ENCODE measurements at places on chromosomes 2 and 18.
A peak's percentile ranks its signal among the peaks of the same experiment; 100 is the strongest.

- DNase-seq: no peak
Measured at GRCh38 chr2:202432776-202433175, 56.6 kb downstream of the BMPR2 start.

DNA sequence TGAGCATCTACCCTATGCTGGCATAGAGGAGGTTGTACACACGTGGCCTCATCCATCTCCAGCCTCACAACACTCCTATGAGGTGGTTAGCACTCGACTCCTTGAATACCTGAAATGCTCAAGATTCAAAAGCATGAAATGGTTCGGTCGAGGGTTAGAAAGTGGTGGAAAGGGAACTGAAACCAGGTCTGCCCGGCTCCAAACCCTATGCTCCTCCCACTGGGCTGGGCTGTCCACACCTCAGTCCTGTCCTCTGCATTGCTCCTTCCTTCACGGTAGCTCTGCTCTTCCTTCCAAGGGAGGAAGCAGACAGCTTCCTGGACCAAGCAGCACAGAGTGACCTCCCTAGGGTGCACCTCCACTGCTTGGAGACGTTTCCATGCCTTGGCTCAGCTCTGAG, 565.2 kb upstream of the ID2 start:
- DNase-seq: no peak

DNA sequence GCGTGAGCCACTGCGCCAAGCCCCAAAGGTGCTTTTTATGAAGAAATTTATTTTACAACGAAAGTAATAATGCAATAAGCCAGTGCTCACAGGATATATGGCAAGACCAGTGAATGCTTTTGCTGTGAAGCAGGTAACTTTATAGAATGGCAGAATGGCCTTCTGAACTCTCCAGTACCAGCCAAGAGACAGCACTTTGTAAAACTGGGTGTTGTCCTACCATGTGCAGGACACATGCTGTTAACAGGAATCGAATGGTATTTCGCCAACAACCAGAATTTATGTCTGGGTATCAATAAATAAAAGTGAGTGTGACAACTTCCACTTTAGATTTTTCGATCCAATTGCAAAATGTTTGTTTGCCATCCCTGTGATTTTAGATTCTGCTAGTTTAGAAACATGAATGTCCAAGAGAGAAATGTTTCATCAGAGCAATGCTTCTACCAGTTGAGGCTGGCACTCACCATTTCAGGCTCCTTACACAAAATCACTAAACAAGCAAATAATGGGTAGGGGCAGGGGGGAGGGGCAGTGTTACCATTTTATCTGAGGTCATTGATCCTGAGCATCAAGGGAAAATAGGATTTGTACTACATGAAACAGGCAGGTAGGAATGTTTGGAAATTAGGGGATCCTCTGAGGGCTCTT, 95.9 kb downstream of the ATL2 start:
- DNase-seq: no peak

- DNase-seq: no peak
Measured at GRCh38 chr2:7829241-7829640, 852.6 kb upstream of the ID2 start.

GRCh38 chr2:55252832-55253231, 16.2 kb downstream of the MTIF2 start:
- DNase-seq: no peak

- DNase-seq: no peak
Measured at GRCh38 chr2:172460780-172461201, 33.4 kb downstream of the ITGA6 start.

GRCh38 chr2:80326214-80326613, 21.7 kb upstream of the LRRTM1 start:
- DNase-seq: no peak

DNA sequence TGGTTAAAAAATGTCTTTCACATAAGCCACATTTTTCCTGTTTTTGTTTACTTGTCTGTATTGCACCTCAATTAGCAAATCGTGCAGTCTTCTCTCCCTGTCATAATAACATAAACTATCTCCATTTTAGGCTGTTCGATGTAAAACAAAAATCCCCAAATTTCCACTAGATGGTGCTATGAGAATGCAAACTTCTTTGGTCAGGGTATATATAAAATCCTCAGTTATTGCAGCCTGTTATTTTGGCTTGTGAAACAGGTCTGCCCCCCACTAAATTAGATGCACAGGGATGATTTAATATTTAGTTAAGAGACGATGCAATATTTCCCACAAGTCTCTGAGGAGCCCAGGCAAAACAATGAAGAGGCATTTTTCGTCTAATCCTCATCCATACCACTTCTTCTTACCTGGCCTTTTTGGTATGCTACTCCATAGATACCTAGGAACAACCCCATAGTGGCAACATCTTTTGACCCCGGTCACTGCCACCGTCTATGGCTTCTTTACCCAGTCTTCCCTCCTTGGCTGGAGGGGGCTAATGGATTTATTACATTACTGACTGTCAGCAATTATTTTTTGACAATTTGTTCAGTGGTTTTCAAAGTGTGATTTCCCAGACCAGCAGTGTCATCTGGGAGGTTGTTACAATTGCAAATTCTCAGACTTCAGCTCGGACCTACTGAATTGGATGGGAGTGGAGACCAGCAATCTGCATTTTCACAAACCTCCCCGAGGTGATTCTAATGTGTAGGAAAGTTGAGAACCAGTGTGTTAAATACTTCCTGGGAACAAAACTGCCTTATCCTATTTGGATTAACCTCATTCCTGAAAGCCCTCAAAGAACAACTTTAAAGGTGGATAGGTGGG, 117.4 kb upstream of the CWC22 start:
- DNase-seq: peak; percentile 7

DNA sequence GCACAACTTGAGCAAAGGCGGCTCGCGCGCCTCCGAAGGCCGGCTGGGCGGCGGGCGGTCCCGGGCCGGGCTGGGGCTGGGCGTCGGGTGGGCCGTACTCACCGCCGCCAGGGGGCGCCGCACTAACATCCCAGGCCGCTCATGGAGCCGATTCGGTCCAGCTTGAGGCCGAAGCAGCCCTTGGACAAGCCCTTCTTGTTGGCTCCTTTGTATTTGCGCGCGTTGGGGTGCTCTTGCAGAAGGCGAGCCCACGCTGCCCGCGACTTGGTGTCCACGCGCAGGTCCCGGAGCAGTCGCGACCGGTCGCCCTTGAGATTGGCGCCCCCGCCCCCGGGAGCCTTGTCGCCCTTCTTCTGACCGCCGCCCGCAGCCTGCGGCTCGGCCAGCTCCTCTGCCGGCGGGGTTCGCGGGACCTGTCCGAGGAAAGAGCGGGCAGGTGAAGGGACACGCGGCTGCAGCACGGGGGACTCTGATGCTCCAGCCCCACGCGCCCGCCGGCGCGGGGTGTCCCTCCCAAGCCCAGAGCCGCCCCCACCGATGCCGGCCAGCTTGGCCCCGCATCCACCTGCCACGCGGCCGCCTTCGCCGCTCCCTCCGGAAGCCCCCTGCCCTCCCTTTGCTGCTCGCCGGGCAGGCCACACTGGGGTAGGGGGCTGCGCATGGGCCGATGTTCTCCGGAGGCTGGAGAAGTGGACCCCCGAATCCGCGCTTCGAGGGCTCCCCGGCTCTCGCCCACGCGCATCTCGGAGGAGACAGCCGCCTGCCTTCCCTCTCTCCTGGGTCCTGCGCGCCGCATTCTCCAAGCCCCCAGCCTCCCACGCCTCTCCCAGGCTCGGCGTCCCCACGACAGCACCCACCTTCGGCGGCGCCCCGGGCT, 655 bp downstream of the NPPC start:
- DNase-seq: peak; percentile 55

GRCh38 chr2:43358410-43359201, 132.2 kb upstream of the ZFP36L2 start:
- DNase-seq: no peak

DNA sequence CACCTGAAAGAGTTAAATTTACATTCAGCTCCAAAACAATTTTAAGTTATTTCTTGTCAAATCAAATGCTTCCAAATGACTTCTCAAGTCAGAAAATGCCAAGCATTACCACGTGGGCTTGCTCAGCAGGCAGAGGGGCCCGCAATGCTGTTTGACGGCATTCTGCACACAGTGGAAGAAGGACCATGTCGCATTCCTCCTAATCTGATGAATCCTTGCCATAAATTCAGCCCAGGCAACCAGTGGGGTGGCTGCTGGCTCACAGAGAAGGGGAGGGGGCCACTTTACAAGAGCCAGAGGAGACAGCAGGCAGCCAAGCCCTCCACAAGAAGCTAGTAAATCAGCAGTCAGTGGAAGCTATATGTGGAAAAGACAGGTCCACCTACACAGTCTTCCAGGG, 56.7 kb downstream of the OSR1 start:
- DNase-seq: no peak

DNA sequence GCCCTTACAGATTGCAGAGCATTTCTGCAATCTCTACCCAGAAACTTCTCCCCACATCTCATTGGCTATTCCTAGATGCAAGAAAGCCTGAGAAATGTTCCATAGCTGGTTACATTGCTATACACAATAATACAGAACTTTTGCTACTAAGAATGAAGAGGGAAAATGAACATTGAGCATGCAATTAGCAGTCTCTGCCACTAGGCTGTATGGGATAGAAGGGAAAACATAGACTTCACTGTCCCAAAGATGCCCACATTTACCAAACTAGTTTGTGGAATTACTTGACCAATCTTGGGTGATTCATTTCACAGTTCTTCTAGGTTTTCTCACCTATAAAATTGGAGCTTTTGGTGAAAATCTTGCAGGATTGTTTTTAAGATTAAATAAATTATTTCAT, 265.7 kb upstream of the NT5C1B start:
- DNase-seq: no peak

DNA sequence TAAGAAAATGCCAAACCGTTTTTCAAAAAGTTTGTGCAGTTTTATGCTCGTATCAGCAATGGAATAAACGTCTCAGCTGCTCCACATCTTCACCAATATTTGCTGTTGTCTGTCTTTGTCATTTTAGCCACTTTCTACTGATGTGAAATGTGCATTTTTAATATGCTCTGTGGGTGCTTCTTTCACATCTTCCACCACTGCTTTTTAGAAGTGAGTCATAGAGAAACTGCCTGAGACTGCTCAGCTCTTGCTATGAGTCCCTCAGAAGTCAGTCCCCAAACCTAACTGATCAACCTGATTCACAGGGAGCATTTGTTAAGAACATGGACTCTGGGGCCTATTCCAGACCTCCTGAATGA, 41.0 kb upstream of the EPC2 start:
- DNase-seq: no peak

DNA sequence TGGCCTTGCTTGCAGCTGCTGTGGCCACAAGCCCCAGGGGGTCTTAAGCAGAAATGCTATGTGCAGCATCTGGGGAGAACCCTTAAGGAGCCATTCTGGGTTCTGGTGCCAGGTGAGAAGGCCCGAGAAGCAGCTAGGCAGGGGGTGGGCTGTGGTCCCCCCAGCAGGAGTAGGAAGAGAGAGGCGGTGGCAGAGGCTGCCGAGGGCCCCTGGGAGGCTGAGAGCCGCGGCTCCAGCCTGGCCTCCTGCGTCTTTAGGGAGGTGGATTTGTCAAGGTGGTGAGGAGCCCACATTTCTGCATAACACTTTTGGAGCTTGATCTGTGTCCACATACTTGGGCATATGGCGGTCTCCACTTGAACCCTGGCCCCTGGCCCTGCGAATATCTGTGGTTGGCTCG, 196.5 kb downstream of the TWIST2 start:
- no peak for DNase-seq

DNA sequence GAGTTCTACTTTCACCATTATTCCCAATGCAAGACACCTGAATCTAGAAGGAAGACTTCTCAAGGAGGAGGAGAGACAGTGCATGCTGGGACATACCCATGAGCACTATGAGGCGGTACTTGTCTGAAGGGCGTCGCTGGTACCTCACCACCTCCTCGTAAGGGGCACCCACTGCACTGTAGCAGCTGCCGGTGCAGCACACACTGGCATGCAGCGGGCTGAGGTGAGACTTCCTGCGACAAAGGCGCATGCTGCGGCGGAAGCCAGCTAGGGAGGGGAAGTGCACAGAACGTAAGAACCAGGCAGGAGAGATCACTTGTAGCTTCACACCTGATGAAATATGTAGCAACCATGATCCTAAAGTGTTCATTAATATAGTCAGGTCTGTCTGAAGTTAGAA, 12.8 kb upstream of the TMEM237 start:
- DNase-seq: no peak

DNA sequence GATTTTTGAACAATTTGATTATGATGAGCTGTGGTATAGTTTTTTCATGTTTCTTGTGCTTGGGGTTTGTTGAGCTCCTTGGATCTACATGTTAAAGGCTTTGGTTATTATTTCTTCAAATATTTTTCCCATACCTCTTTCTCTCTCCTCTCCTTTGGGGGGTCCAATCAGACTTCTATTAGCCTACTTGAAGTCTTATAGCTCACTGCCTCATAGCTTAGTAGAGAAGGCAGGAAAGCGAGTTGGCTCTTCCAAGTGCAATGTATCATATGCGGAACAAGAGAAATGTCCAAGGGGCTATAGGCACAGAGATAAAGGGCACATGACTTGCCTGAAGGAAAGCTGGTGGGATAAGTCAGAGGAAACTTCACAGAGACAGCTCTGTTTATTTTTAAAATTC, 14.1 kb upstream of the FABP1 start:
- no peak for DNase-seq

DNA sequence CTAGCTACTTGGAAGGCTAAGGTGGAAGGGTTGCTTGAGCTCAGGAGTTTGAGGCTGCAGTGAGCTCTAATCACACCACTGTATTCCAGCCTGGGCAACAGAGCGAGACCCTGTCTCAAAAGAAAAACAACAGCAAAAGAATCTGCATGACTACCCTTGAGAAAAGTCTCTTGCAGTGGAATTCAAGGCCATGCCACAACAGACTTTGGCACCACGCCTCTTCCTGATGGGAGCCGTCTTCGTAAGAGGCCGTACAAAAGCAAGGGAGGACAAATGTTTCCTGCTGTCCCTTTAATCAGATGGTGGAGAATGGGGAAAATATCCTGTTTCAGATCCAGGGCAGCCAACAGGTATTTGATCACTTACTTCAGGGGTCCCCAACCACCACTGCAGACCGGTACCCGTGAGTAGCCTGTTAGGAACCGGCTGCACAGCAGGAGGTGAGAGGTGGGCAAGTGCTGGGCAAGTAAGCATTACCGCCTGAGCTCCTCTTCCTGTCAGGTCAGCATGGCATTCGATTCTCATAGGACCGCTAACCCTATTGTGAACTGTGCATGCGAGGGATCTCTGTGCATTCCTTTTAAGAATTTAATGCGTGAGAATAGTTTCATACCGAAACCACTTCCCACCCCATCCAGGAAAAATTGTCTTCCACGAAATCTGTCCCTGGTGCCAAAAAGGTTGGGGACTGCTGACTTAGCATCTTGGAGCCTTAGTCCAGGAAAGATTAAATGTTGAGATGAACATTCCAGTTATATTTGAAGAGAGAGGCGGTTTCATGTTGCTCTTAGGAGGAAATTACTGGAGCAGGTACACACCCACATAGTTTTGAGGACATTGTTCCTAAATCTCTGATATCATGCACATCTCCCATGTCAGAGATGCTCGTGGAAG, 94.4 kb upstream of the XPO1 start:
- no peak for DNase-seq
